ENCODE measurements at places on chromosomes 12 and 14.

- DNase-seq: no peak
Measured at GRCh38 chr14:29220566-29220965, 454.0 kb downstream of the FOXG1 start.

DNA sequence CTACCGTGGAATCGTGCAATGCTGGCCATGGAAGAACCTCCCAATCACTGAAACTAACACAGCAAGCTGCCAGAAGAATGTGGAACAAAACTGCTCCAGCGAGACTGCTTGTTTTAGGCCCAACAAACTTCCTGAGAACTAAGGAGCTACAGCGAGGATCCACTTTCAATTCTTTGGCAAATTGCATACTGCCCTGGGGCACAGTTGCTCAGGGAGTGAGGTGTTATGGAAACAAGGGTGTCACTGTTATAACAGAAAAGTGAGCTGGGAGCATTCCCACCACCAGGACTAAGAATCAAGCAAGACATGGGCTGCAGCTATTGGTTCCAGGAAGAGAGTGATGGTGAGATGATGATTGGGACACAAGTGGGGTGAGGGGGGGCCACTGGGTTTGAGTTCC lies 1606.1 kb upstream of the FLRT2 start:
- DNase-seq: no peak

DNA sequence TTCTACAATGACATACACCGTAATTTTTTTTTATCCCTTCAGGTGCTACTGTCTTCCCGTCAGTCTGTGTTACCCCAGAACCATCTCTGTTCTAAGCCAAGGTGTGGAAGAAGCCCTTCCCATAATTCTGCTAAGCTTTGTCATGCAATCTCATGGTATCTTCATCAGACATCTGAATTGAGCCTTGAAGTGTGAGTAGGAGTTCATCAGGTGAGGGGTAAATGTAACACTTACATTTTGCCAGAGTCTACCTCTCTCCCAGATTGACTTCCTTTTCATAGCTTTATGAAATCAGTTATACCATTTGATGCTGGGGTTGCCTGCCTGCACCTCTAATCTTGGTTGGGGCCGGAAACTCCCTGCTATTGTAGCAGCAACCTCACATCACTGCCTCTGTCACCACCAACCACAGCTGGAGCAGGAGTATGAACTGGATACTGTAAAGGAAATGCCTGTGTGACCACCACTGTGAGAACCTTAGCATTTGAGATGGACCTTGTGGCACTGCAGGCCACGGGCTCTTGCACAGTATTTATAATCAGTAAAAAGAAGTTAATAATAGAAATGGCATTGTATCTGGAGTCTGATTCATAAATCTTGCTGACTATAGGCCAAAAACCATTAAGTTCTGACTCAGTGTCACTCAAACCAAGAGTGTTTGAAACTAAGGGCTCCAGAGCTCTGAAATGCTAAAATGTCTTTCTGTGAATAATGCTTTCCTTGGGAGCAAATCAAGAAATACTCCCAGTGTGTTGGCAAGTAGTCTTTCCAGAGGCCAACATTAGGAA lies 58.7 kb upstream of the STK38L start:
- no peak for DNase-seq

GRCh38 chr12:97951717-97952116 lies 489.1 kb downstream of the RMST start:
- DNase-seq: no peak

DNA sequence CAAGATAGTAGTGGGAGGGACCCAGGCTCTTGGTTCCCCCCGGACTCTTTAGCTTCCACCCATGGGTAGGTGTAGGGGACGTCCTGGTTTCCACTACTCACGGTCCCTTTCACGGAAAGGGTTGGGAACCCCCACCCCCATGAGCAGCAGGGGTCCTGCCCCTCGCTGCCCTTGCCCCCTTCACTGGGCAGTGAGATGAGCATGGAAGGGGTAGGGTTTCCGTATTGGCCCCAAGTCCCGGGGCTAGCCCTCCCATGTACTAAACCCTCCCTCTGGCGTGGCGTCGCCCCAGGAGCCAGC lies 12.7 kb downstream of the AGAP2 start:
- no peak for DNase-seq

DNA sequence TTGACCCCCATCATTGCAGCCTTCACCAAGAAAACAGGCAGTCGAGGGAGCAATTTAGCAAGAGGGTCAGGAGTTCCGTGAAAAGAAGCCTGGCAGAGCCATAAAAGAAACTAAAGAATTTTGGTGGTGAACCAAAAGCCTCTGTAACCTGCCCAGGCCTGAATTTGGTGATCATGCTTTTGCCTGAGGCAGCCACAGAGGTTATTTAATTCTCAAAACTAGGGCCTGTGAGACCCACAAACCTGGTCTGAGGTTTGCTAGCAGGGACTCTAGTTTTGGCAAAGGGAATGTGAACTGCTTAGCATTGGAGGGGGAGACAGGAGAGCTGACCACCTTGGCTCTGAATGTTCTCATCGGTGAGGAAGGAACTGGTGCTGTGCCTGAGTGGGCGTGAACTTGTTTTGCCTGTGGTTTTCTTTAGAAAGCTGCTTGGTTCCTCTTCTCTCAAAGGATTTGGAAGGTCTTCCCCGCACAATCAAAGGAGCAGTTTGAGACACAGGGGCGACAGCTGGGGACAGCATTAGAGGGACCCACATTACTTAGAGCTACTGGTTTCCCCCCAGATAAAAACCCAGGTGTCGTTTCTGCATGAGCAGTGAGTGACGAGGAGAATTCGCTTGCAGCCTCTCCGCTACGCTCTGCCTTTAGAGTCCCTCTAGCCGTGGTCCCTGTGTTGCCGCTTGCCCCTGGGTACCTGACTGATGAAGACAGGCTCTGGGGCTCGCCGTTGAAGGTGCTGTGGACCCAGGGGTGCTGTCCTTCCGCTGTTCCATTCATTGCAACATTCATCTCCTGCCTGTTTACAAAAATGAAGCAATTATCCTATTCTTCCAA lies 12.6 kb upstream of the WNT5B start:
- DNase-seq: no peak

DNA sequence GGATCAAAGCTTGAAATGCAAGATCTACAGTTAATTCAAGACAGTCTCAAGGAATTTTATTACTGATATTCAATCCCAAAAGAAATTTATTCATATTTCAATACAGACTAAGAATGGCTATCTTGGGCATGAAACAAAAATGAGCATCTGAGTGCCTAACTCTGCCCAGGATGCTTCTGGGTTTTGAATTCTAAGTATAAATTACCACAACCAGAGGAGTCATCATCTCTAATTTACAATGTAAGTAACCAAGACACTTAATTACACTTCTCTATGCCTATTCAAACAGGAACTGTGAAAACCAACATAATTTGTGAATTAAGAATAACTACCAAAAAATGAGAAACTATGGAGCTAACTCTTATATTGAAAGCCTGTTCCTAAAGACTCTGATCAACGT lies 14.1 kb downstream of the OSBPL8 start:
- no peak for DNase-seq

DNA sequence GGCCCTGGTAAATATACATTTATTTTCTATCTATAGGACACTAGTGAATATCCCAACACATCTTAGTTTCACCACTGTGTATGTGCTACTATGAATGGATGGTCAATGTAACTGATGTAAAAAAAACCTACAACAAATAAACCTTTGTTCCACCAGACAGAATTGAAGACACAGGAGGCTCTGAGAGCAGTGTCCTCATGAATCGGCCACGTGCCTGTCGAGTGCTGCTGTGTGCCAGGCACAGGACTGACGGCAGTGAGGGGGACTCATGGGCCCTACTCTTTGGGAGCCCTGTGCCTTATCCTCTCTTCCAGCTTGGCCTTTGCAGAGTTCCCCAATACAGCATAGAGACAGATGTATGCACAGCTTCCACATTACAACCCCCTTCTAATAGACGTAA lies 18.2 kb downstream of the CINP start:
- DNase-seq: no peak

- no peak for DNase-seq
Measured at GRCh38 chr12:86254399-86255107, 1.6 kb downstream of the MGAT4C start.
